ENCODE measurements at places on chromosomes 11 and 22.

DNA sequence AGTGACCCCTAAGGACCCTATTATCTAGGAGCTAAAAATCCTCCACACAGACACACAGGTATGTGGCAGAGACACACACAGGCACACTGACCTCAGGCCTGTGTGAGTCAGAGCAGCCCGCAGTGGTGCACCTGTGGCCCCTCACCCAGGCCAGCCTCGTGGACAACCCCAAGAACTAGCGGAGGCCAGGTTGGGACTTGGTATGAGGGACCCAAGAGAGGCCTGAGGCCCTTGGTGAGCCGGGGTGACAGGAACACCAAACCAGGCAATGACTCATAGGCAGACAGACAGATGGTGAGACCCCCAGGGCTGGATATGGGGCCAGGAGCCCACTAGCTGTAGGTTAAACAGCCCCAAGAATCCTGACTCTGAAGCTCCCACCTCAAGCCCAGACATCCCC, 6.0 kb downstream of the CASTOR1 start:
- DNase-seq = no peak

- no peak for DNase-seq
Observed at GRCh38 chr11:75826461-75827230, 11.6 kb downstream of the UVRAG start.

GRCh38 chr11:120186774-120187591, 23.8 kb upstream of the OAF start:
- DNase-seq = no peak

DNA sequence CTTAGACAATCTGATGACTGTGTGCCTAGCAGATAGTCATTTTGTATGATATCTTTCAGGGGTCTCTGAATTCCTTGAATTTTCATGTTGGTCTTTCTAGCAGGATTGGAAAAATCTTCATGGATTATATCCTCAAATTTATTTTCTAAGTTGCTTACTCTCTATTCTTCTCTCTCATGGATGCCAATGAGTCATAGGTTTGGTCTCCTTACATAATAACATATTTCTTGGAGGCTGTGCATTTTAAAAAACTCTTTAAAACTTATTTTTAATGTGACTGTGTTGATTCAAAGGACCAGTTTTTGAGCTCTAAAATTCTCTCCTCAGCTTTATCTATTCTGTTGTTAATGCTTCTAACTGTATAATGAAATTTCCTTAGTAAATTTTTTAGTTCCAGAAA, 198.7 kb downstream of the AASDHPPT start:
- DNase-seq = no peak

DNA sequence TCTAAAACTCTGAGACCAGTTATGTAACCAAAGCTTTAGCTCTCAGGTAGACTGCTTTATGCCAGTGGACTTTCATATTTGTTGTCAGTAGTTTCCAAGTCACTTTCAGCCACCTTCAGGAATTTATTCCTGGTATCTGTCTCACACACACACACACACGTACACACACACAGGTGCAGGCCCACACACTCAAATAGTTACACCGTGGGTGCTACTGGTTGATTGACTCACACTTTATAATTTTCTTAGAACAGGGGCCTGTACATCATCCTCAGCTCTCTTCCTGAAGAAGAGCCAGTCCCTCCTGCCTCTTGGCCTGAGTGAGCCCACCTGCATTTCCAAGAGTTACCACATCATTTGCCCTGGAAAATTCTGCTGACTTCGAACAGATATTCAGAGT, 555.2 kb downstream of the SOX6 start:
- DNase-seq = no peak

GRCh38 chr11:12809864-12810567, 135.8 kb downstream of the TEAD1 start:
- no peak for DNase-seq

GRCh38 chr11:3890014-3890413, 34.5 kb downstream of the STIM1 start:
- no peak for DNase-seq

DNA sequence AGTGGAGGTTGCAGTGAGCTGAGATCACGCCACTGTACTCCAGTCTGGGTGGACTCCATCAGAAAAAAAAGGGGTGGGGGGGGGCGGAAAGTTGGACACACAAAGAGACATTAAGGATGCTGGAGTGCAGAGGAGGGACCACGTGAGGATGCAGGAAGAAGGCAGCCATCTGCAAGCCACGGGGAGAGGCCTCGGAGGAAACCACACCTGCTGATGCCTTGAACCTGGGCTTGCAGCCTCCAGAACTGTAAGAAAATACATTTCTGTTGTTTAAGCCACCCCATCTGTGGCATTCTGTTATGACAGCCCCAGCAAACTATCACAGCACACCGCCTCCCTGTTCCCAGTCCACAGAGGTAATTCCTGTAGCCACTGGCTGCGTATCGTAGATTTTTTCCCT, 9.2 kb upstream of the STIP1 start:
- no peak for DNase-seq

GRCh38 chr11:47536915-47537314, 16.0 kb downstream of the CELF1 start:
- DNase-seq = no peak

GRCh38 chr11:123045101-123045500, 16.8 kb downstream of the HSPA8 start:
- DNase-seq = no peak

- no peak for DNase-seq
Observed at GRCh38 chr22:38260761-38261681, 11.8 kb downstream of the TMEM184B start.

- no peak for DNase-seq
Observed at GRCh38 chr11:64438986-64439771, 80.2 kb downstream of the RPS6KA4 start.

DNA sequence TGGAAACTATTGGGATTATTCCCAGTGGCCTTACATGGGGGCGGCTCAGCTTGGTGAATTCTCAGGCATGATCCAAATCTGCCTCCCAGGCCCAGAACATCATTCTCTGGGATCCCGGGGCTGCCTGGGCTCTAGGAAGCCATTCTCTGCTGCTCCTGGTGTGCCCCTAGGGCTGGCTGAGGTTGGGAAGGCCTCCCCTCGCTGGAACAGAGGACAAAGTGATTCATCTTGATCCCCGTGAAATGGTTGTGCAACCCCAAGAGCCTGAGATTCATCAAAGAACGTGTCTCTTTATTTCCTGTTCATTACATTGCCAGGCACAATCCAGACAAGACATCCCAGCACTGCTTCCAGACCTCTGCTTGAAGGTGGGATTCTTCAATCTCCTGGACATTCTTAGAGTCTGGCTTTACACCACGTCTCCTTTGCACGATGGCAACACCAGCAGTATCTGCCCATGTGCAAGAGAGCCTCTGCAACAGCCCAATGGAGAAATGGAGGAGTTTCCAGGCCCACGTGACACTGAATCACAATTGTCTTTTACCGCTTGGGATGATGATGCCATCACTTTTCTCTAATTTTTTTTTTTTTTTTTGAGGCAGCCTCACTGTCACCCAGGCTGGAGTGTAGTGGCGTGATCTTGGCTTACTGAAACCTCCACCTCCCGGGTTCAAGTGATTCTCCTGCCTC, 52.3 kb downstream of the TST start:
- no peak for DNase-seq

- no peak for DNase-seq
Observed at GRCh38 chr11:39442177-39442576, 2017.3 kb downstream of the LRRC4C start.

DNA sequence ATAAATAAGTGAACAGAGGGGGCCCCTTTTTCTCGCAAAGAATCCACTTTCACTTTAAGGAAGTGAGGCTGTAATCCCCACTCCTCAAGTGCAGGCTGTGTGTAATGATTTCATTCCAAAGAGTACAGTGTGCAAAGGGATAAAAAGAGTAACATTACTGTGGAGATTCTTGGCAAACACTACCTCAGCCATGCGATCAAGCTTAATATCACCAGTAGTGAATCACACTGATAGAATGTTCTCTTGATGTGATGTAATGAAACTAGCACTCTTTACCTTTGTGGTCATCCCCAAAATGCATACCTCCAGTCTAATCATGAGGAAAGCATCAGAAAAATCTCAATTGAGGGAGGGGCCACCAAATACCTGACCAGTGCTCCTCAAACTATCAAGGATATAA, 246.1 kb upstream of the CHORDC1 start:
- peak; percentile 83 for DNase-seq

GRCh38 chr11:58530236-58530635, 22.3 kb upstream of the OR5B21 start:
- DNase-seq = no peak

DNA sequence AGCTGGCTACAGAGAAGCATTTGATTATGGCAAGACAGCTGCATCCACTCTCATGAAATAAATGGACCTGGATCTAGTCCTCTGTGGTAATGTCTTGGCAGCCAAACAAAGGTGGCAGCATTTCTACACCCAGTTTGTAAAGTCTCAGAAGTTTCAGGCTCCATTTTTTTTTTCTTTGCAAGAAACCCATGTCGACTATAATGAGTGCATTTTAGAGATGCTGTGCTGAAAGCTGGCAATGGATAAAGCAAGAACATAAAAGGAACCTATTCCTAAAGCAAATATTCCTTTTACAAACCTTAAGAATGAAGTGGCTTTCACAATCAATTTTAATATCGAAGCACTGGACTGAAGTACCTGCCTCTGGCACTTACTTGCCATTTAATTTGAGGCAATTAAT, 33.5 kb downstream of the THAP12 start:
- no peak for DNase-seq

GRCh38 chr11:79050786-79051185, 390.0 kb downstream of the TENM4 start:
- DNase-seq = no peak

- DNase-seq = peak; percentile 92
Observed at GRCh38 chr22:27107824-27108223, 450.4 kb downstream of the MIAT start.

GRCh38 chr11:133841279-133842043, 3.9 kb downstream of the SPATA19 start:
- no peak for DNase-seq

DNA sequence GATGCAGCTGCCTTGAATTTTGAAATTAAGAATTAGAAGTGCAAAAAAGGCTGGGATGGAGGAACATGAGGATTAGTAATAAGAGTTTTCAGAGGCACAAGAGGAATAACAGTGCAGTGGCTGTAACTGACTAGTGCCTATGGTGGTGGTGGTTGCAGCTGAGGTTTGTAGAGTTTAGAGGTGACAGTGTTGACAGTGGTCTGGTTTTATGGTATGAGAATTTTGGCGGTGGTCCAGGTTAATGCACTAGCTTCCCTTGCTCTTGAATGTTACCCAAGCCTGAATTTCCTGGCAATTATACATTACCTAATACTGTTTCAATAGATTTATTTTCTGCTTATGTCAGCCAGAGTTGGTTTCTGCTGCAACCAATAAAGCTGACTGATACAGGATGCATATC, 112.8 kb upstream of the C11orf87 start:
- no peak for DNase-seq

DNA sequence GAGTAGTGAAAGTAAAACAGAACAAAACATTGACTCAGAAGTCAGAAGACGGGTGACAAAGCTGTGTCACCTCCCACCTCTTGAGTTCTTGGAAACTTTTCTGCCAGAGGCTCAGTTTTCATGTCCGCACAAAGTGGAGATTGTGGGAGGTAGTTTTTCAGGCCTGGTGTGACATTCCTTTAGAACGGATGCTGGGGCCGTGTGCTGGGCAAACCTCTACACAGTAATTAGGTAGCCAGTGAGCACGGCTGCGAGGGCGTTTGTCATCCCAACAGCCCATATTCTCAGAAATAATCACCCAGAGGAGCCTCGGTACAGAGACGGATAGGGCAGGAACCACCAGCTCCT, 1054.4 kb downstream of the TBC1D22A start:
- DNase-seq = no peak

- peak; percentile 92 for DNase-seq
Observed at GRCh38 chr11:130652671-130653335, 204.4 kb downstream of the ADAMTS15 start.

- DNase-seq = no peak
Observed at GRCh38 chr11:119369132-119369925, 12.2 kb downstream of the USP2 start.

GRCh38 chr11:30282289-30282631, 40.6 kb upstream of the ARL14EP start:
- DNase-seq = no peak

GRCh38 chr11:66221012-66221411, 47.4 kb upstream of the RAB1B start:
- DNase-seq = no peak

DNA sequence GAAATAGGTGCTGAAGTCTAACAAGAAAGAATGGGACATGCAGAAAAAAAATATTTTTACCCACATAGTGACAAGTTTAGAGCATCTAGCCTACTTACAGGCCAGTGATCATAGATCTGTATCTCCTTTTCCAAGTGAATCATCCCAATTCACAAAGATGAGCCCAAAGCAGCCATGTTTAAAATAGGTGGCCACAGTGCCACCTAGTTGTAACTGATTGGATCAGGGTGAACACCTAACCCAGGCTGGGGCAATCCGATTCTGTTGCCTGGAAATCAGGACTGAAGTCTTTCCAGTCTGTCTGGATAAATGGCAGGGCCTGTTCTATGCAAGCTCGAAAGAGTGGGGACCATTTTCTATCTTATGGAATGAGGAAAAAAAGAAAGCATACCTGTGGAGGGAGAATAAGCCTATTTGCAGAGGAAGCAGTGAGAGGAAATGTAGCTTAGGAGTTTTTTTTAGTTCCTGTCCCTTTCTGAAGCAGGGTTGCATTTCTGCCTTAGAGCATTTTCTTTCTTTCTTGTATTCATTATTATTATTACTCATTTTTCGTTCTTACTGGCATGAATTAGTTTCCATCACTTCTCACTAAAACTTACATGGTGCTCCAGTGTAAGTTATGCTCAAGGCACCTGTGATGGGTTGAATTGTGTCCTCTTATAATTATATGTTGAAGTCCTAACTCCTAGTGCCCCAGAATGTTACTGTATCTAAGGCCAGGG, 113.2 kb upstream of the RAG2 start:
- DNase-seq = no peak

GRCh38 chr11:72012897-72013721, 14.4 kb downstream of the IL18BP start:
- no peak for DNase-seq

DNA sequence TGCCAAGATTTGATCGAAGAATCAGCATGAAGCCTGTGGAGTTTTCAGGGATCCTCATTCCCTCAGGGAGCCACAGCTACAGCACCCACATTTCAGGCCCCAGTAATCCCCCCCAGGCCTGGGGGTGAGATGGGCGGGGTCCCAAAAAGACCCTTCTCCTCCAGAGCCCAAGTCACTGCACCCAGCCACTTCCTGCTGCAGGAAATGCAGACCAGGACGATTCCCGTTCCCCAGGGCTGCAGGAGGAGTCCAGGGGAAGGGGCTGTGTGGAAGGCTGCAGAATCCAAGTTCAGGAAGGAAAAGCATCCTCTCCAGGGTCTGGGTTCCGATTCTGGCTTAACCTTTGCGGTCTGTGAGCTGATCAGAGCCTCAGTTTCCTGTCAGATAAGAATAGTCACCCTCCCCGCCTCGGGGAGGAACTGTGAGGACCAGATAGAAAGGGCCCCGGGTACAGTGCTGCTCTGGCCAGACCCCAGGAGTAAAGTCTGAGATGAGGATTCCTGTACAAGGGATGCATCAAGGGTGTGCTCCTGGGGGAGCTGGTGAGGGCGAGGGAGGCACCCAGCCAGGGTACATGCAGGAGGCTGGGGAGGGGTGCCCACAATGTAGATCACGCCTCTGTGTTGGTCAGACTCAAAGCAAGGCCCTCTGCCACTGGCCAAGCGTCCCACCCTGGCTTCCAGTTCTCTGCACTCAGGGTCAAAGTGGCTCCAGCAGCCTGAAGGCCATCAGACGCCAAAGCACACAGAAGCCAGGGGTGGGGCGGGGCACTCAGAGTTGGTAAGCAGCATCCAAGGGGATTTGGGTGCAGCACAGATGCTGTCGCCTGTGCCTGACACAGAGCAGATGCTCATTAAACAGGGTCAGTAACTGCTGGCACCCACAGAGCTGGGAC, 30.1 kb upstream of the TP53I11 start:
- no peak for DNase-seq

Data from epithelial cell of proximal tubule (primary cell).